ENCODE measurements at places on chromosomes 5 and 9. TPM values are rescaled to one million over a fixed set of nuclear protein-coding genes. Genes with fewer than 3 reads are reported as not detected.

TSPAN17 gene
- polyA plus RNA-seq, result 25.8 TPM

C5 gene
- 0.26 TPM for polyA plus RNA-seq

GDA gene
- 0.09 TPM for polyA plus RNA-seq

SHLD3 gene
- polyA plus RNA-seq, result 3.7 TPM

SLC31A1 gene
- polyA plus RNA-seq, result 9.5 TPM
